ENCODE measurements at places on chromosomes 2 and 18.
A peak's percentile ranks its signal among the peaks of the same experiment; 100 is the strongest.

DNA sequence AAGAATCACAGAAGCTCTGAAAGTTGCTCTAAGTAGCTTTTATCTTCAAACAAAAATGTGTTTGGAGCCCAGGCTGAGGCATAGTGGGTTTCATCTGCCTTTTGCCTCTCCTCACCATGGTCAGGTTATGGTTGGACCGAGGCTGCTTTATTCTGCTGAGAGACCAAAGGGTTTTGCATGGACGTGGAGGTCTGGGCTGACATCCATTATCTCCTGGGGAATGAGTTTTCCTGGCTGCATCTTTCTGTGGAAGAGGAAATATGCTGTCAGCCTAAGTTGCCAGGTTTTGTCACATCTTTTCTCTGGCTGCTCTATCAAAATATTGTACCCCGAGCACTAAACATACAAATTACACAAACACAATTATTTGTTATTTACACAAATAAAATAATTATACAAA is 223.2 kb downstream of the LDLRAD4 start:
- no peak for DNase-seq

DNA sequence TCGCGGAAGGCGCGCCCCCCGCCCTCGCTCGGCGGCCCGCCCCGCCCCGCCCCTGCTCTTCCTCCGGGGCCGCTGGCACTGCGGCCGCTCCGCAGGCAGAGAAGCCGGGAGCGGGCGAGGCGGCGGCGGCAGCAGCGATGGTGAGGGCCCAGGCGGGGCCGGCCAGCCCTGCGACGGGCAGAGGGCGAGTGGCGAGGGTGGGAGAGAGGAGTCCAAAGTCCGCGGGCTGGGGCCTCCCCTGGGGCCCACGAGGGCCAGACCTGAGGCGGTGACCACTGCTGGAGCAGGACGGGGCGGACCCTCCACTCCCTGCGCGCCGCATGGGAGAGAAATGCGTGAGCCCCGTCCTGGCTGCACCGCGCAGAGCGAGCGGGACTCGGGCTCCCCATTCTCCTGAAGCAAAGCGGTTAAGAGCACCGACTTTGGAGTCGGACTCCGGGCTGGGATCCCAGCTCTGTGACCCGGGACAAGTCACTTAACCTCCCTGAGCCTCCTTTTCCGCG is at the start of gene VAMP5:
VAMP5 (plus strand) TSS at position 78 of the 503 bp plus-strand sequence; CDS start at position 138, 60 bp downstream.
- DNase-seq: no peak

GRCh38 chr2:16680781-16681180 is 15.1 kb upstream of the CYRIA start:
- DNase-seq: no peak

- no peak for DNase-seq
These were observed 202.8 kb upstream of the TWIST2 start for GRCh38 chr2:238645095-238645494.

DNA sequence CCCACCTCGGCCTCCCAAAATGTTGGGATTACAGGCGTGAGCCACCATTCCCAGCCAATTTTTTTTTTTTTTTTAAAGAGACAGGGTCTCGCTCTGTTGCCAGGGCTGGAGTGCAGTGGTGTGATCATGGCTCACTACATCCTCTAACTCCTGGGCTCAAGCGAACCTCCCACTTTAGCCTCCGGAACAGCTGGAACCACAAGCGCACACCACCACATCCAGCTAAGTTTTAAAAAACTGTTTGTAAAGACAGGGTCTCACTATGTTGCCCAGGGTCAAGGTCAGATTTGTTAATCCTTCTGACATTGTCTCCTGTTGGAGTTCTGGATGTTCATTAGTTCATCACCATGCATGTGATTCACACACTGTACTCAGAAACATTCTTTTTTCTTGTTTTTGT is 149.9 kb downstream of the TGIF1 start:
- no peak for DNase-seq

GRCh38 chr2:157334335-157334734 is 8.7 kb upstream of the ERMN start:
- DNase-seq: no peak

- DNase-seq: no peak
These were observed 88.6 kb downstream of the SMAD7 start for GRCh38 chr18:48862132-48862531.

DNA sequence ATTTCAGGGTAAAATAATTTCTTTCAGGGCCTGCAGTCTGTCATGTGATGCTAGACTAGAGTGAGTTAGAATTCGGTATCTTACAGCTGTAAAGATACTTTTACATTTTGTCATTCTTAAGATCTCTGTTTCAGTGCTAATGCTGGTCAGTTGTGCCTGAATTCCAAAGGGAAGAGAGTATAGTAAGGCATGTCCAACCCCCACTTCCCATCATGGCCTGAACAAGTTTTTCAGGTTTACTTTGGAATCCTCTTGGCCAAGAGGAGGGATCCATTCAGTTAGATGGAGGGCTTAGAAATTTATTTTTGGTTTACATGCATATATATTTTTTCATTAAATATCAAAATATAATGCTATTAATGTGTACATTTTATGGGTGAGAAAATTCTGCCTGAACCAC is 596.6 kb downstream of the XIRP2 start:
- no peak for DNase-seq

DNA sequence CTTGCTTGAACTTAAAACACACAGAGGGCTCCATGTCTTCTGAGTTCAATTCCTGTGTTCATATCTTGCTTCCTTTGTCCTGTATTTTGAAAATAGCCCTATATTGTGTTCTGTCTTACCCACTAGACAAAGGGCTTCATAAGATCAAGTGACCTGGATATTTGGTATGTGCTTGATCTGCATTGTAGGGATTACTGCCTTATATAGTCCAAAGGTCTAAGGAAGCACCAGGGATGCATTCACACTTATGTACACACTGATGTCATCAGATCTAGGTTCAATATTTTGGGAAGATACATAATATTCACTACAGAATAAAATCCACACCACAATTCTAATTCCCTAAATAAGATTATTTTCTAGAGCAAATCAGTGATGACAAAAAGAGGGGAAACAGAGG is 278.0 kb upstream of the KYNU start:
- DNase-seq: no peak

- no peak for DNase-seq
These were observed 142.0 kb upstream of the UNC80 start for GRCh38 chr2:209629597-209629996.

DNA sequence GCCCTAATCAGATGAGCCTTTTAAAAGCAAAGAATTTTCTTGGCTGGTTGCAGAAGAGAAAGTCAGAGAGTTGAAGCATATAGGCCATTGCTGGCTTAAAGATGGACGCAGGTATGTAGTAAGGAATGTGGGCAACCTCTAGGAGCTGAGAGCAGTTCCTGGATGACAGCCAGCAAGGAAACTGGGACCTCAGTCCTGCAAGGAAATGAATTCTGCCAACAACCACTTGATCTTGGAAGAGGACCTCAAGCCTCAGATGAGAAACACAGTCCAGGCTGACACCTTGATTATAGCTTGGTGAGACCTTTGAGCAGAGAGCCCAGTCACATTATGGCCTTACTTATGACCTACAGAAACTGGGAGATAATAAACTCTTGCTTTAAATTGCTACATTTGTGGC is 15.7 kb downstream of the PHOSPHO2 start:
- DNase-seq: no peak

DNA sequence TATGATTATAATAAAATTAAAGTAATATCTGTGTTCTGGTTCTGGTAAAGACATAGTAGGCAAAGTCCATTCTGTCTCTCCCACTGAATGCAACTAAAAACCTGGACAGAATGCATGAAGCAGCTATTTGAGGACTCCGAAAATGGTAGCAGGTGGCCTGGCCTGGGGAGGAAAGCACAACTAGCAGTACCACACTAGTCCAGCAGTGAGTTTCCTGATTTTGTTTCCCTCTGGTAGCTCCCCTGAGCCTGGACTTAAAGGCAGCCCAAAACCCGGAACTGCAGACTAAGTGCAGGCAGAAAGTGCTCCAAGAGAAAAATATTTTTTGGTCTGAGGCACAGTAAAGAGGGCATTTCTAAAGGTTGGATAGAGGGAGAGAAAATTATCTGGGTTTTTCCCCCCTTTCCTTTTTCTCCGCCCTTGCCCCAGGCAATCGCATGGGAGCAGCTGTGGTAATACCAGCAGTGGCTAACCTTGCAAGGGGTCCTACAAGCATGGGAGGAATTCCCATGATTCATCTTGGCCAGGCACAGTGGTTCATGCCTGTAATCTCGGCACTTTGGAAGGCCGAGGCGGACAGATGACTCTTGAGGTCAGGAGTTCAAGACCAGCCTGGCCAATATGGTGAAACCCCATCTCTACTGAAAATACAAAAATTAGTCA is 32.3 kb downstream of the ASXL2 start:
- DNase-seq: no peak

GRCh38 chr2:219249203-219249980 is 3.7 kb upstream of the TUBA4B start:
- DNase-seq: peak; percentile 34

- DNase-seq: no peak
These were observed 421 bp upstream of the CNTNAP5 start for GRCh38 chr2:124024561-124025170.

- no peak for DNase-seq
These were observed 261.2 kb downstream of the SUCLG1 start for GRCh38 chr2:84197901-84198300.

DNA sequence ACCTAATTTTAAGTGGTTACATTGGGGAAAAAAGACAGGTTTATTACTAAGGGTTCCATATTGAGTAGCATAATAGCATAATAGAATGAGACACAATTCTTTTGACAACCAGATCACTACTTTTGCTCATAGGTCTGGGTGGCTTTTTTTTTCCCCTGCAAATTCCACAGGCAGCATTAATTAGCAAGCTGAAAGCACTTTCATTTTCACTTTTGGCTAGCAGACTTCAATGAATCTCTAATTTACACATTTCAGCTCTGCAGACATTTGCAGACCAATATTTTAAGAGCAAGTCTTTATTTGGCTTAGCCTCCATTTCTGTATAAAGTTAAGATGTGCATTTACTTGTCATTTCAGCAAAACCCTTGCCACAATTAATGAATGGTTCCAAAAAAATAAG is 185.5 kb downstream of the NOL4 start:
- DNase-seq: no peak

DNA sequence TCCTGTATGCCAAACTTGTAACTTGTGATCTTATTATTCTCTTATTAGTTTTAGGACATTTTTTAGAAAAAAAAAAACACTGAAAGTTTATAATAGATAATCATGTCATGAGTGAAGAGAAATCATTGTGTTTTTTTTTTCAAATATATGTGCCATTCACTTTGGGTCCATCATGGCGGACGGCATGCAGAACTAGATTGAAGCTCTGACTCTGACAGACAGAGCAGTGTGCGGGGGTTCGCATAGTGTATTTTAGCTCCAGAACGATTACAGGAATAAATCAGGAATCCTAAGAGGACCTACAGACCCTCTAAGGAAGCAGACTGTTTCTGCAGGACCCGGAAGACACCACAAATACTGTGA is 484.4 kb upstream of the REG3G start:
- DNase-seq: no peak

- no peak for DNase-seq
These were observed 67.7 kb downstream of the SMCHD1 start for GRCh38 chr18:2723207-2723606.

DNA sequence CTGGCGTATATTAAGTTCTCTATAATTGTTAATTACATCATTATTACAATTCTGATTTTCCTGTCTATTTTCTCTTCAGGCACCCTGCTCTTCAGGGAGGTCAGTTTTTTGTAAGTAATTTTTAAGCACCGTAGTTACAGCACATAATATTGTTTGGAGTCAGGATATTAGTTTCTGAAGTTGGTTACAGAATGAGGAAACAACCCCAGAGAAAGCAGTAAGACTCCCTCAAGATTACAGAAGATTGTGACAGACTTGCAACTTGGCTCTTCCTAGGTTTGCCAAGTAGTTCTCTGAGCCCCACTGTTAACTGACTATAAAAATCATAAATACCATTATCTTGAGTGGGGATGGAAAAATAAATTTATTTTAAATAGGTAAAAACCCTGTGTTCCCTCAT is 921 bp downstream of the RPE start:
- no peak for DNase-seq

GRCh38 chr2:6008726-6009125 is 316.5 kb downstream of the SOX11 start:
- no peak for DNase-seq

- DNase-seq: no peak
These were observed 213.8 kb downstream of the SH3BP4 start for GRCh38 chr2:235165631-235166030.

DNA sequence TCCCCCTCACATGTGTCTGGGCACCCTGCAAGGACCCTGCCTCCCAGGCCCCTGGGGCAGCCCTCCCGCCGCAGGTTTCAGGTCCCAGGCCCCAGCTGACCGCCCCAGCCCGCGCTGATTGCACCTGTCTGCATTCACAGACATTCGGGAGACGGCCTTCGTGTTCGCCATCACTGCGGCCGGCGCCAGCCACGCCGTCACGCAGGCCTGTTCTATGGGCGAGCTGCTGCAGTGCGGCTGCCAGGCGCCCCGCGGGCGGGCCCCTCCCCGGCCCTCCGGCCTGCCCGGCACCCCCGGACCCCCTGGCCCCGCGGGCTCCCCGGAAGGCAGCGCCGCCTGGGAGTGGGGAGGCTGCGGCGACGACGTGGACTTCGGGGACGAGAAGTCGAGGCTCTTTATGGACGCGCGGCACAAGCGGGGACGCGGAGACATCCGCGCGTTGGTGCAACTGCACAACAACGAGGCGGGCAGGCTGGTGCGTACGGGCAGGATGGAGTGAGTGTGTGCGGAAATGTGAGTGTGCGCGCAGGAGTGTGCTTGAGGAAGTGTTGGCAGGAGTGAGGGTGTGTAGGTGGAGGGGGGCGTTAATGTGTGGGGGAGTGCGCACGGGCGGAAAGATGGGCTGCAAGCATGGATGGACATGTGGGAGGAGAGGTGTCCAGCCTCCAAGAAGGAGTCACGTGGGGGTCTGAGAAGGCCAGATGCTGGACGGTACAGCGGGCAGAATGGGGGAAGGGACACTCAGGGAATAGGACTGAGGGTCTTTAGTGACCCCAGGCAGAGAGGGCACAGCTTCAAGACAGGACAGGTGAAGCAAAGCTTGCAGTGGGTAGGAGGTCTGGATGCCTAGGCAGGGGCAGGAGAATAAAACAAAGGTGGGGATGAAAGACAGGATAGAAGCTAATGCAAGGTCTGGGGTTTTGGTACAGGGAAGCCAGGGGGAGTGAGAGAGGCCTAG is 9.0 kb upstream of the WNT10A start:
- no peak for DNase-seq

DNA sequence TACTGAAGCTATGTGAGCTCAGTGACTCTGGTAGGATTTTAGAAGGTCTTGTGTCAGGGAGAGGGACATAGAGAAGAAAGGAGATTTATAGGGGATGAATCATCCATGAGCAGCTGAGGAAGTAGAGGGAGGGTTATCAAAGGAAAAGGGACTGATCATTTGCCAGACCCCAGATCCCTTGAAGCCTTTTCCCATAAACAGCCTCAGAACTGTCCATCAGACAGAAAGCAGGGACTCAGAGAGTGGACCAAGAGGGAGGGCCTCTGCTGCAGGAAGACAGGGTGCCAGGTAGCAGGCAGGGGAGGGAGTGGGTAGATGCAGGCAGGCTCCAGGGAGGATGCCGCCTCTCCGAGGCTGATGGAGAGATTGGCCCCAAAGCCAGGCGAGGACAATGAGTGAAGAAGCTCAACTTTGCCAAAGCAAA is 133.9 kb downstream of the TNS1 start:
- DNase-seq: no peak
